ENCODE measurements at places on chromosomes 4 and X.

- no peak for DNase-seq
Measured at GRCh38 chr4:140252141-140252741, 98.3 kb upstream of the MAML3 start.

DNA sequence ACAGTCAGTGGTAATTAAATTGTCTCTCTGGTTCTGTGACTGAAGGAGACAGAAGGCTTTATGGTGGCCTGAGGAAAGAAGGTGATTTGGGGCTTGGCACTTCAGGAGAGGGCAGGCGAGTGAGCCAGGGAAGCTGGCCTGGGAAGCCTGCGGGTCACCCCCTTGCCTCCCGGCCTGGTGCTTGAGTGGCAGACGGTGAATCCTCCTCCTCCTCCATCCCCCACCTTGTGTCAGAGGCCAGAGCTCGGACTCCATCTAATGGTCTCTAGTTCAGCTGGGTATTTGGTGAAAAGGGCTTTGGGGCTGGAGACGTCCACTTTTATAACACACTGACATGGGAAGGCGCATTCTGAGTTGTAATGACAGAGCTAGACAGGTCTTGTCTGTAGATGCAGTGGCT lies 8.7 kb downstream of the TMEM187 start:
- no peak for DNase-seq

DNA sequence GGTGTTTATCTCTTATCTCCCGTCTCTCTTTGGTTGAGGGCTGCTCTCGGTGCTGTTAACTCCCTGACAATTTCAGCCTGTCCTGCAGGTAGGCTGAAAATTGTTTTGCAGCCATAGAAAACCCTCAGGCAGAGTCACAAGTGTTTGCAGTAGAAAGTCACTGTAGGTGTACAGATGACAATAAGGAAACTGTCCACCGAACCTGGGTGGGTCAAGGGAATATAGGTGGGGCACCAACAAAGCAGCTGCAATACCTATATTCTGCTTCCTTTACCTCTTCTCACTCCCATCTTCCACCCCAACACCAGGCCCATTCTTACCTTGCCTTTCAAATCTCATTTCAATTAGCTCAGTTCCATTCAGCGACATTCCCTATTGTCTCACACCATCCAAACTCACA lies 381.8 kb downstream of the PPP1R2C start:
- no peak for DNase-seq

DNA sequence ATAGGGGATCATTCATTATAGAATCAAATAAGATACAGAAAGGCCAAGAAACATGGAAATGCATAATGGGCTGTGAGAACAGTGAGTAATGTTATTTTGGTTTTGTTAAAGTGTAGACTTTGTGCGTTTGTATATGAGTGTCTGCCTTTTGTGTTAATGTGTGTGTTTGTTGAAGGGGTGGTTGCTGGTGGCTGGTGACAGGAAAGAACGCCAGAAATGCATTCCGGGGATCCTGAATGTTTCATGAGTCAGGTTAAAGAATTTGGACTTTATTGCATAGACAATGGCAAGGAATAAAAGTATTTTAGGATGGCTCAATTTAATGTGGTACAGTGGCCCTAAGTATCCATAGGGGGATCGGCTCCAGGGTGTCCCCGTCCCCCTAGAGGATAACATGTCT lies 1228.9 kb downstream of the PCDH7 start:
- DNase-seq = no peak

DNA sequence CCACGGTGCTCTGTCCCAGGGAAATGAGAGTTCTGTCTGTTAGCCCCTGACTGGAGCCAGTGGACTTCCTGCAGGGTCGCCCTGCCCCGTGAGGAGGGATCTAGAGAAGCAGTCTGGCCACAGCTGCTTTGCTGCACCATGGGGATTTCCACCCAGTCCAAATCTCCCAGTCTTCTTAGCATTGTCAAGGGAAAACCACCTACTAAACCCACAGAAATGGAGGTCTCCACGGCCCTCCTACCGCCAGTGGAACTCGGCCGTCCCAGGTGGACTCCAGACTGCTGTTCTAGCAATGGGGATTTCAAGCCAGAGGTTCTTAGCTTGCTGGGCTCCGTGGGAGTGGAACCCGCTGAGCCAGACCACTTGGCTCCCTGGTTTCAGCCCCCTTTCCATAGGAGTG lies 133.3 kb upstream of the PCDH7 start:
- DNase-seq = no peak

DNA sequence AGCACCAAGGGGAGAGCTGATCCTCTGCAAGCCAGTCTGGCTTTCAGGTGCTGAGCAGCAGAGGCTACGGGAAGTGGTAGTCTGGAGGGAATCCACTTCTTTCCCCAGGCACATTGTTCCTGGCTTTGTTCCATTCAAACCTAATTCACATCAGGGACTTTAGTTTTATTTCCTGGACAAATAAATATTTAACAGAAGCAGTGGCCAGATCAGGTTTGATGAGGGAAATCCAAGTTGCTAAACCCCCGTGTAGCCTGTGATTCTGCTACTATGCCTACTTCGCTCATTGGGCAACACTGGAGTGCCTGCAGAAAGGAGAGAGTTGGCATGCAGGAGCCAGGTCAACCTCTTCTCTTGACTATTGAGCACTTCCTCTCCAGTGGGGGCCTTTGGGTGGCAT lies 13.8 kb upstream of the STBD1 start:
- no peak for DNase-seq

DNA sequence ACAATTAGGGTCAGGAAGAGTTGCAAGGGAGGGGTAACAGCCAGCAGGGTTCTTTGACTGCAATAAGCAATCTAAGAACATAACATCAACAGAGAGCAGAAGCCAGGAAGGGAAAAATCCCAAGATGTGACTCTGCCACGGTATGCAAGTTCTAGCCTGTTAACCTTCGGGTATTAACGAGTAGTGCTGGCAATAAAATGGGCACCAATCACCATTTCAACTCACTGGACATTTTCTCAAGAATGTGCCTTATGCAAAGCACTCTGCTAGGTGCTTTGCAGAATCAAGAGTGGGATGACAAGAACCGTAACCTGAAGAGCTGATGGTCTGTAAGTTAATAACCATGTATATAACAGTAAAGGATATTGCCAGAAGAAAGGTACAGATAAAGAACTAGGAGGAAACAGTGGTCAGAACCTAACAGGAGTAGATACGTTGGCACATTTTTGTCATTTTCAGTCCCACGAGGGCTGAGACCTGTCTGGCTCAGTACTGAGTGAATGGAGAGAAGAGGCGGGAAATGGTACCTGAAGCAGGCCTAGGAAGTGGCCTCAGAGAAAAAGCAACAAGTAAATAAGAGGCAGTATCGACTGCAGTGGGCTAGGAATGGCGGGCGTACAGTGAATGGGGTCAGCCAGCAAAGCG lies 2.7 kb downstream of the ELOVL6 start:
- no peak for DNase-seq

GRCh38 chrX:119698845-119699244 lies 5.9 kb upstream of the SEPTIN6 start:
- no peak for DNase-seq

GRCh38 chr4:6093671-6094070 lies 75.4 kb upstream of the C4orf50 start:
- no peak for DNase-seq

DNA sequence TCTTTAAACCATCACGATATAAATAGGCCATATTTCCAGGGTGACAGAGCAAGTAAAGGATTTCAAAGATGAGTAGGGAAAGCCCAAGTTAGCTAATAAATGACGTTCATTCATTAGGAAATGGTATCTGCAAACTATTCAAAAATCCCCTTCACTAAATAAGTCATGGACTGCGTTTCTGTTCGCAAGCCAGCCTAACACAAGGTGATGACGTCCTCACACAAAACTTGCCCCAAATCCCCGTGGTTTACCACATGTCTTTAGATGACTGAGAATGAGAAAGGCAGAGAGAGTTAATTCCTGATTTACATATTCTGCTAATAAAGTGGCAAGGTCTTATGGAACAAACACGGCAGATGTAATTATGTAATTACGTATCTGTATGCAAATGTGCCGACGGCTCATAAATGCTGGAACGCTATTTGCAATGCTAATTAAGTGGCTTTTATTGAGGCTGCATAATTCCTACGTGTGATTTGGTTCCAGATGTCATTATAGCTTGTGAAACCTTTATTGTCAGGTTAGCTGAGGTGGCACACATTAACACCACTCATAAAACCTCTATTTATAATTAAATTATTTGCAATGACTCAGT lies 437.7 kb upstream of the FRG1 start:
- DNase-seq = no peak

DNA sequence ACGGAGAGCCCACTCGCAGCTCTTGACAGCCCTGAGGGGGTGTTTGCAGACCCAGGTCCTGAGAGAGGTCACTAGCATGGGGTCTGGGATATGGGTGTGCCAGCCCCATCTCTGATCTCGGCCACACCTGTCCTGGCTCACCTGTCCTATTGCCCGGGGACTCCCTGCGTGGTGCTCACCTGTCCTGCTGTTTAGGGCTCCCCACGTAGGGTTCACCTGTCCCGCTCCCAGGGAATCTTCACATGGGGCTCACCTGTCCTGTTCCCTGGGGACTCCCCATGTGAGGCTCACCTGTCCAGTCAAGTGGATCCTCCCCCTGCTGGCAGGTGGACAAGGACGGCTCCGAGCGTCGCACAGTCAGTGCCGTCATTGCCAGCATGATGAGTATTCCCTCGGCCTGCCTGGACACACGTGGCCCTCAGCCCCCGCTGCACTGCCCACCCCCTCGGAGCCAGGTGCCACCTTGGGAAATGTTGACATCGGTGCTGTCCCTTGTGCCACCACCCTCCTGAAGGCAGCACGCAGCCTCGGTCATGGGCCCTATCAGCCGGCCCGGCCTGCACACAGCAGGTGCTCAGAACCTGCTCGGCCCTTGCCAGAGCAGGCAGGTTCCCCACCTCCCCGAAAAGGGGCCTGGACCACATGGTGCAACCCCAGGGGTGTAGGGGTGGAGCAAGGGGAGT lies 6.3 kb downstream of the SLC49A3 start:
- DNase-seq = no peak
